ENCODE measurements at places on chromosomes 16 and 17.

DNA sequence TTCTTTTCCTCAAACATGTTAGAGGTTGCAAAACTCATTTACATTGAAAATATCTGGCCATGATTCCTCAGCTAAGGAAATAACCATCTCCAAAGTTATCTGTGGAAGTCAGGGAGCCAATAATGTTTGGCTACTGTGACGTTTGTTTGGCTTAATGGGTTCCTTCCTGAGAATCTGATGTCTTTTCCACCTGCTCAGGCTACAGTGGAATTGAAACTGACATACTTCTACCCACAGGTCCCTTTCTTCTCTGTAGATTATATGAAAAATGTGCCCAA, 221.1 kb upstream of the XYLT1 start:
- DNase-seq, result no peak

DNA sequence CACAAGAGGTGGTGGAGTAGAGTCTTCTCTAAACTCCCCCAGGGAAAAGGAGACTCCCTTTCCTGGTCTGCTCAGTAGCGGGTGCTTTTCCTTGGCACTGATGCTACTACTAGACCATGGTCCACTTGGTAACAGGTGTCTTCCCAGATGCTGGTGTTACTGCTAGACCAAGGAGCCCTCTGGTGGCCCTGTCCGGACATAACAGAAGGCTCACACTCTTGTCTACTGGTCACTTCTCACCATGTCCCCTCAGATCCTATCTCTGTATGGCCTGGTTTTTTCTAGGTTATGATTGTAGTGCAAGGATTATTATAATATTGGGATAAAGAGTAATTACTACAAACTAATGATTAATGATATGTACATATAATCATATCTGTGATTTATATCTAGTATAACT, 49.7 kb upstream of the ARL4D start:
- no peak for DNase-seq

DNA sequence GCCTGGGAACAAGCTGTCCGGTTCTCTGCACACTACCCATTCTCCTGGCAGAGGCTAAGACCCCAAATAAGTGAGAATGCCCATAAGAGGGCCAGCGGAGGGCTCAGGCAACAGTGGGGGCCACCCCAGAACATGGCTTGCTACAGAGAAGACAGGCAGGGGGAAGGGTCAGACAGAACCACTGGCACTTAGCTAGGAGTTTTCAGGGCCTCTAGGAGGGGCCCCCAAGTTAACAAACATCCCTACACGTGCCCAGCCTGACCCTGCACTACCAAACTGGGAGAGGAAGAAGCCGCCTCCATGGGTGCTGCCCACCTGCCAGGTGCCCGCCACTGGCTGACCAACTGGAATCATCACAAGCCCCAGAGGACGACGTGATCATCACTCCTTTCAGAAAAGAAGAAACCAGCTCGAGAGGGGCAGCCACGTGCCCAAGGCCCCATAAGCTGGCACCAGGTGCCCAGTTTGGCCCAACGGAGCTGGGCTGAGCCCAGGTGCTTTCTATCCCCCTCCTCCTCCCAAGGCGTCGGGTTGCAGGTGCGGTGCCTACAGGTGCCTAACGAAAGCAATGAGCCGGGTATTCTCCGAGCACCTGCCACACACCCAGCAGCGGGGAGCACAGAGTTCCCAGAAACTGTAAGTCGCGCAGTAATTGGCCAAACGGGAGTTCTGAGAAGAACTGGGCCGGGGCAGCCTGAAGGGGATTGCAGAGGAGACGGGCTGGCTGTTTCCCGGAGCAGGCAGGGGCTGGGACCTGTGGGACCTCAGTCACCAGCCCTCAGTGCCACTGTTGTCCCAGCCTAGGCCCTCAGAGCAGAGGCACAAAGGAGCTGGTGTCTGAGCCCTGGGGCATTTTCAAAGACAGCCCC, 13.2 kb downstream of the RPH3AL start:
- peak; percentile 78 for DNase-seq

DNA sequence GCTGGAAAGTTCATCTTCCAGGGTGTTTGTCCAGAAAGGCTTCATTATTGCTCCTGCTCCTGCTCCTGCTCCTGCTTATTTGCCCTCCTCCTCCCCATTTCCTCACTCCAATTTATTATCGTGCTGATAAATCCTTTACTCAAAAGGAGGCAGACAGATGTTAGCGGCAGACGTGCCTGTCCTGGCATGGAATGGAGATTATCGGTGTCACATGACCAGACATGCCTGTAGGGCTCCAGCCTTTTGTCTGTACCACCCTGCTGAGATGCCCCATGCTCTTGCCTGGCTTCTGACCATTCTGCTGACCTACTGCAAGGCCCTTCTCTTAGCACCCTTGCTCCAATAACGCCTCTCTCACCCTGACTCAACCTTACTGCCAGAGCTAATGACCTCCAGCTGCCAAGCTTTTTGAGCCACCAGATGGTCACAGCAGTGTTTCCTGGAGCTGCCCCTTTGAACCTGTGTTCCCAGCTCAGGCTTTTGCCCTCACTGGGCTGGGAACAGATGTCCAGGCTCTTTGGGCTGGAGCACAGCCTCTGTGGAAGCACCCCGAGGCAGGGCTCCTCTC, 12.8 kb downstream of the DNAH9 start:
- no peak for DNase-seq

Measured in NCI-H2171 treated with DMSO at 0.1 percent for 48 hours (cell line).